ENCODE measurements at places on chromosomes 16 and 17.

GRCh38 chr16:64657316-64658011, 464.4 kb downstream of the CDH11 start:
- no peak for DNase-seq

DNA sequence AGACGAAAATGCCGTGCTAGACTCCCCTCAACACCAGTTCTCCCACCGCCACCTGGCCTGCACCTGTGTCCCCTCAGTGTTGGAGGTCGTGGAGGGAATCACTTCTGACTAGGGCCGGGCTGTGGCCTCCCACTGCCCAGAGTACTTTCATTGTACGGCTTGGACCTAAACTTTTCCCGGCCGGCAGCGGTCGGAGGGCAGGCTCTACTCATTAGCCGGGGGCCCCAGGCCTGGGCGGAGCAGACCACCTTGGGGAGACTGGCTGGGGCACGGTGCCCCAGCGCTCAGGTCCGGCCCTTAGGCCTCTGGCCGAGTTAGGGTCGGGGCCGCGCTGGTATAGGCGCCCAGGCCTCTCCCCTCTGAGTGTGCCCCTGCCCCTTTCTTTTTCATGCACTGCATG, 639 bp downstream of the CLDN6 start:
- DNase-seq = no peak

DNA sequence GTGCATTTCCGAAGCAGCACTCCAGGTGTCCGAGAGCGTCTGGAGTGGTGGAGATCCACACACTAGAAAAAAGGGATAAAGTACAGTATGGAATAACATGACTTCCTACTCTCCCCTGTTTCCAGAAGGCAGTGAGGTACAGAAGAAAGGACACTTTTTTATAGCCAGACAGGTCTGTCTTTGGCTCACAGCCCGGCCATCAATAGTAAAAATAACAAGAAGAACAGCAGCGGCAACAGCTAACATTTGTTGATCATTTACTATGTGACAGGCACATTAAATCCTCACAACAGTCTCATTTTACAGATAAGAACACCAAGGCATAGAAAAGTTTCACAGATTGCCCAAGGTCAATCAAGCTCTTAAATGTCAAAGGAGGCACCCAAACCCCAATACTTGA, 16.2 kb downstream of the DYNLRB2 start:
- DNase-seq = no peak

GRCh38 chr16:86243571-86244154, 266.7 kb upstream of the FOXF1 start:
- no peak for DNase-seq

- peak; percentile 20 for DNase-seq
Observed at GRCh38 chr17:8326511-8327302, 12.9 kb upstream of the ODF4 start.

DNA sequence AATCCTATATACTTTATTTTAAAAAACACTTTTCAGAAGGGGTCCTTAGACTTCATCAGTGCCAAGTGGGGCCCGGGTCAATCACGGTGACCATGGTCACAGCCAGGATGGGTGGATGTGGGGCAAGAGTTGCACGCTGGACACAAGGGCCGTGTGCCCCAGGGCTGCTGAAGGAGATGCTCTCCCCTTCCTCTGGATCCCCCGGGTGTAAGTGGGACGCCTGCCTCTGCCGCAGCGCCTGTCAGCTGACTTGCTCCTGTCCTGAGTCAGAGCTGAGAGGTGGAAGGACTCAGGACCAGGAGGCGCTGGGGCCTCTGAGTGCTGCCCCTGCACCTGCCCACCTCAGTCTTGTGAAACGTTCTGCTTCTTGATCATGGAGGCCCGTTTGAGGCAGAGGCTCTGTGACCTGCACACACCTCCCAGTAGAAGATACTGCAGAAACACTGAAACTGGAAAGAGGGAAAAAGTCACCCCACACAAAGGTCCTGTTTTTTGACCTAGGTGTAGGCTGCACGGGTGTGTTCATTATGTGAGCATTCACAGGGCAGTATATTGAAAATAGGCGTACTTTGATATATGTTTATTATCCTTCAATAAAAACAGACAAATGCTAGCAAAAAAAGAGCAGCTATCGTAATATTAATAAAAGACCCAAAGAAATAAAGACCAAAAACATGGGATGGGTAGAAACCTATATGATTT, 40.9 kb upstream of the BAHCC1 start:
- no peak for DNase-seq

GRCh38 chr16:11781773-11782172, 15.3 kb downstream of the ZC3H7A start:
- DNase-seq = no peak

GRCh38 chr16:68533937-68534336, 5.2 kb upstream of the ZFP90 start:
- no peak for DNase-seq

DNA sequence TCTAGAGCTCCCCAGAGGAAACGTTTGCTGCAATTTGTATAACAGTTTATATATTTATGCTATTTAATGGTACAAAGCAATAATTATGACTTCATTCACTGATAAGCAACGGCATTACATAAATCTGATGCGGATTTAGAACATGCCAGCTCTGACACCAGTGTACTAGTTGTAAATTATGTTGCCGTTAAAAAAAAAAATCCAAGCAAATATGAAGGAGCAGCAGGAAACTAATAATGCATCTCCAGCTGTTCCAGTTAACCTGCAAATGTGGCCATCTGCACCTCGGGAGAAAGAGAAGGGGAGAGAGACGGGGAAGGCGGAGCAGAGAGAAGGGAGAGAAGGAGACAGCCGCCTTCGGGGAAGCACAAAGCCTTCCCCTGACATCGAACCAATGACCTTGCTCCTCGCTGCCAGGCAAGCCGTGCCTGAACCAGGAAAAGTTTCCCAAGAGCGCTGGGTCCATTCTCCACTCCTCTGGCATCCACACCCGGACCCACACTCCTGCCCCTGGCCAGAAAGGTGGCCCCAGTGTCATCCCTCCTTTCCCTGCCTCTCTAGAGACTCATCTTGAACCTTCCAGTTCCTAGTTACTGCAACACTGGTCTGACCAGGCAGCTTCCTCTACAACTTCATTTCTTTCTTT, 174.8 kb downstream of the C16orf78 start:
- DNase-seq = no peak

DNA sequence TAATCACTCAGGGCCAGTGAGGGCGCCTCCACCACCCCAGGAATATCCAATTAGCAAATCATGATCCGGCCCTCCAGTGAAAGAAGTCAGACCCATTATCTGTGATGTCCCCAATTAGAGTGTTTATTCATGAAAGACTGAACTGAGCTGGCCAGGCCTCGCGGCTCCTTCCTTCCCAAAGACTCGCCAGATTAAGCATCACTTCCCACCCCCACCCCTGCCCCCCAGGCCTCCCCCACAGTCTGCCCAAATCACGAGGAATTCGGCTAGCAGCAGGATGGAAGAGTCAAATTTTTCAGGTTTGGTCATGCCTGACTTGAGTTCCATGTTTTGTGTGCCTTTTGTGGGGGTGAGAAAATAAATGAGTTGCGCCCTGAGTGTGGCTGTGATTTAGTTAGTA, 298.4 kb upstream of the SALL1 start:
- no peak for DNase-seq

Measured in activated CD4-positive, alpha-beta T cell treated with anti-CD3 and anti-CD28 coated beads for 24 hours (primary cell).